ENCODE measurements at places on chromosomes 2 and 18. TPM values are rescaled to one million over a fixed set of nuclear protein-coding genes. Genes with fewer than 3 reads are reported as not detected.

DNA sequence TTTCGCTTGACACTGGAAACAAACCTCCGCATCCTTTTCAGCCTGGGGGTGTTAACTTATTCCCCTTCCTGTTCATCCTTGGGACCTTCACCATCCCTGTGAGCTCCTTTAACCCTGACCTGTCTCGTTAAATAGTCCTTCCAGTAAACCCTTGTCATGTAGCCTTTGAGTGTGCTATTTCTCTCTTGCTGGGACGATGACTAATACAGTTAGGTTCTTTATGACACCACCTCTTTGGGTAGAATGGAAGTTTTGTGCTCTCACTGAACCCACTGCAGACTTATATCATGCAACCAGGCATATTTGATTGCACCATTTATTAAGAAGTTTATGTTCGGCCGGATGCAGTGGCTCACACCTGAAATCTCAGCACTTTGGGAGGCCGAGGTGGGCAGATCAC, 40.5 kb upstream of the GAREM1 start:
- DNase-seq: no peak
- H3K36me3 ChIP-seq: no peaks in the 10 kb centered on the region
- H3K27me3 ChIP-seq: no peaks in the 10 kb centered on the region

GRCh38 chr2:59308108-59308507, 1067.0 kb upstream of the FANCL start:
- H3K27ac ChIP-seq: no peak overlapping the region
- no peak overlapping the region for H3K4me3 ChIP-seq
- no peaks in the 10 kb centered on the region for H3K27me3 ChIP-seq
- DNase-seq: no peak

- H3K4me3 ChIP-seq: no peak overlapping the region
- H3K4me1 ChIP-seq: no peaks in the 10 kb centered on the region
- DNase-seq: no peak
- H3K27ac ChIP-seq: no peak overlapping the region
- H3K27me3 ChIP-seq: no peaks in the 10 kb centered on the region
These were observed 60.4 kb upstream of the TNP1 start for GRCh38 chr2:216920143-216920876.

DNA sequence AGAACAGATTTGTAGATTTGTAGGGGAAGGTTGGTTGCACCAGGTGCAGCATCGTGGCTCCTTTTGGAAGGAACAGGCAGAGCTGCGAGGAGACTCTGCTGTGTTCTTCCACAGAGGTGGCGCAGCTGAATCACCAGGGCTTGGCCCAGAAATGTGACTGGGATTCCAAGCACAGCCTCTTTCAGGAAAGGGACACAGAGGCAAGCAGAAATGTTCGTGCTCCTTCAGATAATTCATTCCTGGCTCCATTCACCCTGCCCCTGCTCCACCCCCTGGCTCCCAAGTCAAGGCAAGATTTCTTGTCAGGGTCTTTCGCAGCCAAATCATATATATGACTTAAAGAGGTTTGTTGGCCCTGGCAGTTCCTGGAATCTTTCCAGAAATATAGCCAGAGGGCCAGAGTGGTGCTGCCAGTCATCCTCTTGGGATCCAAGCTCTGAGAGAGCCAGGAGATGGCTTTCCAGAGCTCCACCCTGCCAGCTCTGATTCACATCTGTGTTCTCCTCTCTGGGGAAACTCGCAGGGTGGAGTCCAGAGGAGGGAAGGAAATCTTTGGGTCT, 203.9 kb upstream of the TANK start:
- H3K36me3 ChIP-seq: no peaks in the 10 kb centered on the region
- DNase-seq: no peak
- H3K27ac ChIP-seq: peak overlapping the region; percentile 9
- no peaks in the 10 kb centered on the region for H3K27me3 ChIP-seq

DNA sequence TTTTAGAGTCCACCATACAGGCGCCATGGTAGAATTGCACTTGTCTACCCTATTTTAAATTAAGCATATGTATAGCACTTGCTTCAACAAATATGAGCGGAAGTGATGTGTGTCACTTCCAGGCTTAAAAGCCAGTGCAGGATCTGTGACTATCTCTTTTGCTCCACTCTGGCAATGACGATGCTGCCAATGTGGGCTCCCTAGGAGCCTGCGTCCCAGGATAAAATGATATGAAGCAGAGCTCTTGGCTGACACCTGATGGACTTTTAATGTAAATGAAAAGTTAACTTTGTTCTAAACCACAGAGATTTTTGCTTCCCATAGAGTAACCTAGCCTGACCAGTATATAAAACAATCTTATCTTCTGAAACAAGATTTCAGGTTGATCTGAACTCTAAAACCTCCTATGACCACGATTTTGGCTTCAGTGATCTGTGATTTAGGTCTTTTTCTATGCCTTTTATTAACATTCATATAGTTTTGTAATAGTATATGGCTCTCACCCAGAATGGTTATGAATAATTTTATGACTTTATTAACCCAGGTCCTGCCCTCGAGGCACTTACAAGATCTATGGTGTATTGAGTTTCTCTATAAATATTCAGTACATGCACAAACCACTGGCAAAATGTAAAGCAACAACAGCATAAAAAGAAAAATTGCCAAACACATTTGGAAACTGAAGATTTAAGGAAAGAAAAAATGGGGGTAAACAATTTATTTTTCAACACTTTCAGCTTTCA, 422.5 kb upstream of the PIK3C3 start:
- no peaks in the 10 kb centered on the region for H3K27me3 ChIP-seq
- no peak overlapping the region for H3K4me3 ChIP-seq
- H3K27ac ChIP-seq: no peak overlapping the region
- H3K4me1 ChIP-seq: no peaks in the 10 kb centered on the region
- DNase-seq: no peak

GRCh38 chr2:177147093-177147694, 65.4 kb upstream of the HNRNPA3 start:
- peak overlapping the region; percentile 41 for H3K27ac ChIP-seq
- no peaks in the 10 kb centered on the region for H3K36me3 ChIP-seq
- H3K4me1 ChIP-seq: no peaks in the 10 kb centered on the region
- no peaks in the 10 kb centered on the region for H3K27me3 ChIP-seq
- peak; percentile 44 for DNase-seq

DNA sequence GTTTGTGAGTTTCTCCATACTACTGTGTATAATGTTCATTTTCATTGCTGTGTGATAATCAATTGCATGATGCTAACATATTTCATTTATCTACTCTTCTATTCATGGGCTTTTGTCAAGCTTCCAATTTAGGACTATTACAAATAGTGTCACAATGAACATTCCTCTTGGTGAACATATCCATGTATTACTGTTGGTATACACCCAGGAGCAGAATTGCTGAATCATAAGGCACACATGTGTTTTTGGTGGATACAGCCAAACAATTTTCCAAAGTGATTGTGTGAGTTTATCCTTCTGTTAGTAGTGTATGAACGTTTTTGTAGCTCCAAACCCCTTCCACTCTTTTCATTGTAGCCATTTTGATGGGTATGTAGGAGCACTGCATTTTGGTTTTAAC, 101.6 kb upstream of the COPS8 start:
- no peak overlapping the region for H3K4me3 ChIP-seq
- no peak for DNase-seq
- no peaks in the 10 kb centered on the region for H3K36me3 ChIP-seq
- H3K4me1 ChIP-seq: no peaks in the 10 kb centered on the region
- H3K27me3 ChIP-seq: no peaks in the 10 kb centered on the region

GRCh38 chr18:54440292-54440691, 82.6 kb downstream of the C18orf54 start:
- H3K36me3 ChIP-seq: no peaks in the 10 kb centered on the region
- no peaks in the 10 kb centered on the region for H3K4me1 ChIP-seq
- H3K27me3 ChIP-seq: no peaks in the 10 kb centered on the region
- H3K27ac ChIP-seq: no peak overlapping the region

DNA sequence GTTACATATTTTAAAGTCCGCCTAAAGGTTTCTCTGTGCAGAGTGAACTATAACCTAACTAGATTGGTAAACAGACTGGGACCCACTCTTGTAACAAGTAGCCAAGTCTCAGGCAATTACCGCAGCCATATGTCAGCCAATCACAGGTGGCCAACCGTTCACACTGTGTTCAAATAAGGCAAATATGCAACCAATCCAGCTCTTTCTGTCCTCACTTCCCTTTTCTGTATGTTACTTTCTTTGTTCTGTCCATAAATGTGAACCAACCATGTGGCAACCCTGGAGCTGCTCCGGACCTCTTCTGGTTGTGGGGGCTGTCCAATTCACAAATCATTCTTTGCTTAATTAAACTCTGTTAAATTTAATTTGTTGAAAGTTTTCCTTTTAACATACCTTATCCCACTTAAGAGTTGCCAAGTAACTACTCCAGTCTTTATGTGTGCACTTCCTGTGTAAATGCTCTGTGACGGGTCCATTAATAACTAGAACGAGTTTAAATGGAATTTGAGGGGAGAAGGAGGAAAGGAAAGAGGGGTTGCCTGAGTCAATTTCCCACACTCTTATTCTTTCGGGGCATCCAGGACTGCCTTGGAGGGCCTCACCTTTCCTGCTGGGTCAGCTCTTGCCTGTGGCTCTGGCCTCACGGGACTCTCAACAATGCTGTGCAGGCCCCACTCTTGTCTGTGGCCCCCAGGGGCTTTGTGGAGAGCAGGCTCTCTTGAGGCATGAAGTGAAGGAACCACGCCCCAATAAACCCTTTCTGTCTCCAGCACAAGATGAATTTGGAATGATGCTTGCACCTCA, 6.6 kb upstream of the RPL37A start:
- no peak for DNase-seq
- no peaks in the 10 kb centered on the region for H3K27me3 ChIP-seq
- no peaks in the 10 kb centered on the region for H3K4me1 ChIP-seq

DNA sequence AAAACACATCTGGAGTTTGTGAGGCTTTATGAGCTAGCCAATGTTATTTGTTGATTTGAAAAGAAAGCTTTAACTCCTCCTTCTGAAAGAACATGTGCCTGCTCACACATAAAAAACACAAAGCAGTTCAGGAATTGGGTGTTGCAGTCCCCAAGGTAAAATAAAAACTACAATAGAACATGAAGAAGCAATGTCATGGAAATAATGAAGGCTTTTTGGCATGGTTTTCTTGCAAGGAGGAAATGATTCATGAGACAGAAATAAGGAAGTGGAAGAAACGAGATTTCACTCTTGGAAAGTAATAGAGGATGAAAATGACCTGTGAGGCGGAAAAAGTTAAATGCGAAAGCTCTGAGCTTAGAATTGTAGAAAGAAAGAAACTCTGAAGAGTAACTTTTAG, 81.1 kb downstream of the TRIB2 start:
- no peaks in the 10 kb centered on the region for H3K36me3 ChIP-seq
- H3K4me1 ChIP-seq: no peaks in the 10 kb centered on the region
- DNase-seq: no peak
- peak overlapping the region; percentile 32 for H3K27ac ChIP-seq
- no peaks in the 10 kb centered on the region for H3K27me3 ChIP-seq

- H3K4me3 ChIP-seq: no peak overlapping the region
- H3K36me3 ChIP-seq: no peaks in the 10 kb centered on the region
- H3K27me3 ChIP-seq: no peaks in the 10 kb centered on the region
- H3K27ac ChIP-seq: no peak overlapping the region
- no peaks in the 10 kb centered on the region for H3K4me1 ChIP-seq
These were observed 164.1 kb downstream of the KIAA1328 start for GRCh38 chr18:36993068-36993467.

DNA sequence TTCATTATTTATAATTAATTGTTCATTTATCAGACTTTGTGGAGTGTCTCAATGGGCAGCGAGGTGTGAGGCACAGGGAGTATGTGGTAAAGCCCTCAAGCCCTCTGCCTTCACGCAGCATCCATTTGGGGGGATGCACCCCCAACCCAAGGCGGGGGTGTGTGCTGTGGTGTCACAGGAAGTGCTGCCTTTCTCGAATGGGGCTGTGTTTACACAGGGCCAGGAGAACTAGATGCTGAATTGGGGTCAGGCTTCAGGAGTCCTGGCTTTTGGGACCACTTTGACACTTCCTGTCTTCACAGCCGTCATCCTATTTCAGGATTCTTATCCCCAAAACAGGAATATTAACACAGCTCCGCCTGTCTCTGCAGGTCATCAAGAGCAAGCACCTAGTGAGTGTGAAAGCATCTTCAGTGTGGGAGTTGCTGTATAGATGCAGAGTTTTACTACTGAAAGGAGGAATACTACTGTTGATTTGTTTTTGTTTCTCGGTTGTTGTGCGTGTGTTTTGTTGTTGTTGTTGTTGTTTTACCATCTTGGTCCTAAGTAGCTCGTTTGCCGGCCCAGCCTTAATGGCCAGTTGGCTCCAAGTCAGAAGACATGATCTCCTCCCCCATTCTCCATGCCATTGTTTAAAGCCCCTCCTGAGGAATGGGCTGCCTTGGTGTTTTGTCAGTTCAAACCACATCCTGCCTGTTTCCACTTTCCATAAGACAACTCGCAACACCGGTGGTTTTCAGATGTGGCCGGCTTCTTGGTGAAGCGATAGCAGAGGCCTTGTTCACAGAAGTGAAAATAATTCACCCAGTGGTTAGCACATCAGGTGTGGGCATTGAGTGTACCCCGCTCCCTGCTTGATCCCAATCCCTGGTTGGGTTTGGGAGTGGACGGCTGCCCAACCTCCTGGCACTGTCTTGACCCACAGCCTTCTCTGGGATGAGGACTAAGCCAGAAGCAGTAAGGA, 221.3 kb downstream of the BCL2 start:
- no peak overlapping the region for H3K4me3 ChIP-seq
- peaks cover 3% of the 10 kb centered on the region for H3K4me1 ChIP-seq

DNA sequence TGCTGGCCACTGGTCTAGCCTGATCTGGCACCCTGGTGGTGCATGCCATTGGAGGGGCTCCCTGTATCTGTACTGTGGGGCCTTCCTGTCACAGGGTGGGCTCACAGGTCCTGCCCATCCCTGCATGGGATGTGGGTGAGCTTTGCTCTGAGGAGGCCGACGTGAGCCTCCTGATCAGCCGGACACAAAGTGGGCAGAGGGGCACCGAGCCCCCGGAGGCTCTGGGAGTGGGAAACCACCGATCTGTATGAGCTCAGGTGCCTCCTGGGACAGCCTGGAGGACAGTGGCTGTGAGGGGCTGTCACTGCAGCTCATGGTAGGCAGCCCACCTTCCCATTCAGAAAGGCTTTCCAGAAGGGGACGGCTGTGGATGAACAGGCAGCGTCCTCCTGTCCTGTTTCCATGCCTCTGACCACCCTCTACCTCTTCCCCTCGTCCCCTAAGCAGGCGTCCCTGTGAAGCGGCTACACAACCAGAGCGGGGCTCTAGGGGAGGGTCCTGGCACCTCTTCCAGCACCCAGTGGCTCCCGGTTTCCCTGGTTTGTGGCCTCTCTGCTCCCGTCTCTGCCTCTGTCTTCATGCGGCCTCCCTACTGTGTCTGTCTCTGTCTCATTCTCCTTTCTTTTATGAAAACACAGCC, 112.5 kb upstream of the OTOS start:
- H3K4me1 ChIP-seq: peaks cover 6% of the 10 kb centered on the region
- peak overlapping the region; percentile 86 for H3K27ac ChIP-seq
- H3K36me3 ChIP-seq: no peaks in the 10 kb centered on the region
- no peak for DNase-seq
- no peaks in the 10 kb centered on the region for H3K27me3 ChIP-seq

- no peaks in the 10 kb centered on the region for H3K27me3 ChIP-seq
- no peak overlapping the region for H3K4me3 ChIP-seq
- H3K4me1 ChIP-seq: no peaks in the 10 kb centered on the region
These were observed 652.0 kb downstream of the DPP10 start for GRCh38 chr2:115094441-115094840.

GRCh38 chr18:49572611-49573345, 10.9 kb downstream of the LIPG start:
- no peak overlapping the region for H3K4me3 ChIP-seq
- no peaks in the 10 kb centered on the region for H3K4me1 ChIP-seq
- no peak for DNase-seq
- no peak overlapping the region for H3K27ac ChIP-seq

Gene LYG2
- total RNA-seq: not detected

Gene SLC30A3
- 0.88 TPM for total RNA-seq

Gene SKOR2
- not detected for total RNA-seq

Gene PLA2R1
- 36.2 TPM for total RNA-seq

Gene MYO1B
- 169 TPM for total RNA-seq
